ENCODE measurements at places on chromosomes 1 and 21.

- no peak for DNase-seq
These were observed 266.3 kb upstream of the KAZN start for GRCh38 chr1:14332158-14332557.

- DNase-seq, result no peak
These were observed 62.9 kb upstream of the SYT6 start for GRCh38 chr1:114216431-114217173.

- DNase-seq, result no peak
These were observed 30.6 kb downstream of the HYI start for GRCh38 chr1:43422995-43423671.

- no peak for DNase-seq
These were observed 76.8 kb upstream of the HNRNPU start for GRCh38 chr1:244941121-244941520.

DNA sequence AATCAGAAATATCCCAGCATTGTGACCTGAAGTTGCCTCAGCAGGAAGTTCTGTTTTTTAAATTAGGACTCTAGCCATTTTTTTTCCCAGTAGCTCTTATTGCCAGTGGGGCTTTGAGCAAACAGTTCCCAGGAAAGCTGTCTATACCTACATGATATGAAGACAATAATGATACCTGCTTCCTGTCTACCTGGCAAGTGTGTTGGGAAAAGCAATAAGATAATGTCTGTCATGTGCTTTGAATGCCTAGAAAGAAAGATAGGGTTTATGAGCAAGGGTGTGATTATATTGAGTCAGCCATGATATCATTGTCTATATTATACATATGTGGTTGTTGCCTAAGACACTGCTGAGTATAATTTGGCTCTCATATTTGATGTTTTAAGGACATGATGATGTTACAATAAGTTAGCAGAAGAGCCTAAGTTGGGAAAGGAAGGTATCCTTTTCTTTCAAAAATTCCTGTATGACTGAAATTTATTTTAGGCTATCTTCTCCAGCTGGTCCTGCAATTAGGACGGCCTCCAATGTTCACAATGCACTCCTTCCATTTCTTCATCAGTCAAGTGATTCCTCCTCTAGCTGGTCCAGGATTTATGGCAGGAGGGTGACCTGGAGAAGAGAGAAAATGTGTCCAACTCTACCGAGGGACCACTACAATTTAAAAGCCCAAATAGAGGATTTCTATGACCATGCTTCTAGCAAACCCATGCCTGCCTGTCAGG, 99.6 kb upstream of the CDC42BPA start:
- DNase-seq, result no peak

DNA sequence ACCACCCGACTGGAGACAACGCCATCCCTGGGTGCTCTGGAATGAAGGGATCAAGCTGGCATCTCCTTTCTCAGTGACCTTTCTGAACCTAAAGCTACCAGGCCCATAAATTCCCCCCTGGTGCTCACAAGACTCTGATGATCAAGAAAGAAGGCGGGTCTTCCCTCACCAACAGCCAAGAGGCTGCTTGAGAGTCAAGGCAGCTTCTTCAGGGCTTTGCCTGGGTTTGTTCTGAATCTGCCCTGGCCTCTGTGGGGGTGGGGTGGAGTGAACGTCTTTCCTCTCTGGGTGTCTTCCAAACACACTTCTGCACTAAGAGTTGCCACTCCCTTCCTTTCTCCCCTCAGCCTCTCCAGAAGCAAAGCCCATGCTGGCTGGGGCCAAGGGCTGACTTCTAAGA, 36.1 kb downstream of the CD247 start:
- peak; percentile 58 for DNase-seq

GRCh38 chr1:94917251-94917650, 9.7 kb downstream of the CNN3 start:
- DNase-seq, result no peak

DNA sequence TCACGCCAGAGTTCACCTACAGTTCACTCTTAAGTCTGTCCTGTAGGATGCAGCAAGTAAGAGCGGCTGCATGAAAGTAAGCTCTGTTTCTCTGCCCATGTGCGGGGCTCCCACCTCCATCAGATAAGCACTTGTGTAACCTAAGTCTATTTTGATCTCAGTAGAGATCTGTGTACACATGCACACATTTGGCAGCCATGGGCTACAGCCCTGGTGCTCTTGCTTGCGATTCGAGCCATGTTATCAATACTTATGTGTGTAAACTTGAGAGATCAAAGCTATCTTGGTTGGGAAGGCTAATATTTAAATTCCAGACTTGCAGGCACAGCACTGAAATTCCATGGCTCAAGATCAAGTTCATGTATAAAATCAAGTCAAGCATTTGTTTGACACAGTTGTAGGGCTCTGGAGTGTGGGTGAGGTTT, 244.7 kb upstream of the FGGY start:
- DNase-seq, result no peak

DNA sequence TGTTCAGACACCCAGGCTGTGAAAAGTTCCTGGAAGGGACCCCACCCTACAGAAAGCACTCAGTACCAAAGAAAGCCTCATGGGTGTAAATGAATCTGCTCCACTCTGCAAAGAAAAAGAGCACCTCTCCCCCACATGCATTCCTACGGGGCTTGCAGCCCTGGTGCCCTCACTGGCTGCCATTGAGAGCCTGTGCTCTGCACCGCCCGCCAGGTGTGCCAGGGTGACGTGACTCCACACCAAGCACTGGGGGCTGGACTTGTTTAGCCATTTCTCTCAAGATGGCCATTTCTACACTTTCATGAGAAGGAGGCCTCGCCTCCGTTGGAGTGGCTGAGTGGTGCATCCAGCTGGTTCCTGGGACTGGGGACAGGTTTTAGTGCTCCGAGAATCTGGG, 380.5 kb upstream of the VAMP3 start:
- no peak for DNase-seq

- DNase-seq, result no peak
These were observed 110.6 kb upstream of the ATP1A1 start for GRCh38 chr1:116262207-116262994.

DNA sequence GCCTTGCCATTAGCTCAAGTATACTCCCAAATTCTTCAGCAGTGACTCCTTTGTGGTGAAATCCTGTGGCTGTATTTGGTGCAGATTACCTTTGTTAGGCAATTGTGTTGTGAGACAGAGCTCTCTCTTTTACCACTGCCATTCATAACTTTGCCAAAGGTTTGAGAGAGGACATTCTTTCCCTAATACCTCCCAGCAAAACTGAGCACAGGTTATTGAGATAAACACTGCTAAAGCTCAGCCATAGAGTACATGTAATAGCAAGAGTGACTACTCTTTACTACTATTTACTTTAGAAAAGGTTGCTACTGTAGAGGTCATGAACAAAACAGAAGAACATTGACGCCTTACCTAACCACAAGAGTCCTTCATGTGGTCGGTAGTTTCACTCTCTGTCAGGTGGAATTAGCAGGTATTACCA, 514.0 kb upstream of the ADAMTS5 start:
- DNase-seq, result no peak

GRCh38 chr21:16322454-16322853, 592.7 kb downstream of the USP25 start:
- no peak for DNase-seq

DNA sequence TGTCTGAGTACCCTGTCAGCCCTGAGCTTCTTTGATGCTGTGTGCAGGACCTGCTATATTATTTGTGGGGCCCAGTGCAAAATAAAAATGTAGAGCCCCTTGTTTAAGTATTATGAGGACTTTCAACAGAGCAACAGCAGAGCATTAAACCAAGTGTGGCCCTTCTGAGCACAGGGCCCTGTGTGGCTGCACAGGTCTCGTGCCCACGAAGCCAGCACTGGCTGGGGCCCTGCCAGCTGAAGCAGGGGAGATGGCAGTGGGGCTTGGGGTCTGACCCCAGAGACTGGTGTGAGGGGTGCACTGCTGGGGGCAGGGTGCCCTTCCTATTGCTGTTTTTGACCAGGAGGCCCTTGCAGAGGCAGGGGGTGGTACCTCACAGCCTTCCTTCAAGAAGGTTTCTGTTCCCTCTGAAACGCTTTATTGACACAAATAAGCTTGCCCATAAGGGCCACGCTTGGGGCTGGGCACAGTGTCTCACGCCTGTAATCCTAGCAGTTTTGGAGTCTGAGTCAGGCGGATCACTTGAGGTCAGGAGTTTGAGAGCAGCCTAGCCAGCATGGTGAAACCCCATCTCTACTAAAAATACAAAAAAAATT, 2.2 kb upstream of the SEMA4A start:
- DNase-seq, result no peak

- DNase-seq, result no peak
These were observed 37.3 kb downstream of the VANGL2 start for GRCh38 chr1:160437432-160438316.

- DNase-seq, result no peak
These were observed 97.5 kb downstream of the SPATA46 start for GRCh38 chr1:162279136-162279498.

- no peak for DNase-seq
These were observed 37.3 kb downstream of the HSD3B1 start for GRCh38 chr1:119544165-119544762.

- DNase-seq, result no peak
These were observed 21.3 kb downstream of the SERINC2 start for GRCh38 chr1:31434101-31434871.

GRCh38 chr1:240044620-240045019, 47.1 kb upstream of the FMN2 start:
- DNase-seq, result no peak

DNA sequence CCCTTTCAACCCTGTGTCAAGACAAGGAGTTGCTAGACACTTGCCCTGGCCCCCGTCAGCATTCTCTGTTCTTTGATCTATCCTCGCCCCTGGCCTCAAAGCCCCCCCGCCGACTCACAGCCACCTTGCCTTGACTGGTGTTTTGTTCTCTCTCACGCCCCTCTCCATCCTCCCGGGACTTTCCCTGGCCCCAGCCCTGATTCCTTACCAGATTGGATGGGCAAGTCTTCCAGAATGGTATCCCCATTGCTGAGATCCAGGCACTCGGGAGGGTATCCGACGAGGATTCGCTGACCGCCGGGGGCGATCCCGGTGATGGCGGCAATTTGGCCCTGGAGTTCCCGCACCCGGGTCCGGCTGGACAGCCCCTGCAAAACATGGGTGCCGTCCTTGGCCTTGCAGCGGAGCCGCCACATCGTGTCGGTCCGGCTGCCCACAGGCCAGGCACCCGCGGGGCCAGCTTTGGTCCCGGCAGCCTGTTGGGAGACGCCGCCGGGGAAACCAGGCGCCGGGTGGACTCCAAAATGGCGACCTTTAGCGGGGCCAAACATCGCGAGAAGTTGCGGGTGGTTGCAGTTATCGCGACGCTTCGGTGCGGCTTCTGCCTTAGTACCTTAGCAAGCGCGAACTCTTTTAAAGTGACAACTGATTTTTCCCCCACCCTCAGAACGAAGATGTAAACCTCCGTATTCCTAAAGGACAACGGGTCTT, 373 bp downstream of the YOD1 start:
- DNase-seq, result peak; percentile 93

DNA sequence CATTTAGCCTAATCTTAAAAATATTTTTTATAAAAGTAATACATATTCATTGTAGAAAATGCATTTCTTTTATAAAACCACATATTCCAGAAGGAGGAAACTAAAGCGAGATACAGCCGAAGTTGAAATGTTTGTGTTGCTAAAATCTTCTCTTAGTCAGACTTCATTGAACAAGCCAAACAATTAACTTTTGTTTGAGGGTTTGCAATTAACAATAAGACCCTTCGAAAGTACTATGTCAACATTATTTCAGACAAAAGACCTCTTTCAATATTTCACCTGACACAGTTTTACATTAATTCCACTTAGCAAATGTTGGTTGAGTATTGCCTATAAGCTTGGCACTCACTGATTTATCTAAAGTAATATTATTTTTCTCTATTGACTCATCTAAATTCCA, 354.0 kb upstream of the ADAMTS5 start:
- no peak for DNase-seq

- DNase-seq, result no peak
These were observed 758 bp upstream of the HUNK start for GRCh38 chr21:31872072-31872451.

DNA sequence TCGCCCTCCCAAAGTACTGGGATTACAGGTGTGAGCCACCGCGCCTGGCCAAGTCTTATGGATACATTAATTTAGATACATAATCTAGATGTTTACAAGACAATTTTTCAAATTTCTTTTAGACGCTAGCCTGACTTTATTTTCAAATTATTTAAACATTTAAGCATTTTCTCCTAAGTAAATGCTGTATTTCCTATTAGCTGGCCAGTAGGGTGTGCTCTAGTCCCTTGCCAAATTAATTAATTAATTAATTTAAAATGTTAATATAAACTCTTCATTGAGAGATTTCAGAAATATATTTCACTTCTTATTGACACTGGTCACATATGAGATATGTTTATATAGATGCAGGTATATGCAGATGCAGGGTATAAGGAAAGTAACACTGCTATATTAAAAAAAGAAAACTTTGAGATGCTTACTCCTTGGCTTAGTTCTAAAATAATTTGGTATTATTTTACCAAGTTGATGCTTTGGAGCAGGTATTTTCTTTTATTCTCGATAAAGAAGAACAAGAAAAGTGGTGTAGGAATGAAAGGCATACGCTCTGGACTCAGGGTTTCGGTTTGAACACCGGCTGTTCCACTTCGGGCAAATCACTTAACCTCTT, 5.2 kb upstream of the ERRFI1 start:
- DNase-seq, result peak; percentile 9

GRCh38 chr1:219058891-219059820, 114.5 kb upstream of the LYPLAL1 start:
- no peak for DNase-seq

DNA sequence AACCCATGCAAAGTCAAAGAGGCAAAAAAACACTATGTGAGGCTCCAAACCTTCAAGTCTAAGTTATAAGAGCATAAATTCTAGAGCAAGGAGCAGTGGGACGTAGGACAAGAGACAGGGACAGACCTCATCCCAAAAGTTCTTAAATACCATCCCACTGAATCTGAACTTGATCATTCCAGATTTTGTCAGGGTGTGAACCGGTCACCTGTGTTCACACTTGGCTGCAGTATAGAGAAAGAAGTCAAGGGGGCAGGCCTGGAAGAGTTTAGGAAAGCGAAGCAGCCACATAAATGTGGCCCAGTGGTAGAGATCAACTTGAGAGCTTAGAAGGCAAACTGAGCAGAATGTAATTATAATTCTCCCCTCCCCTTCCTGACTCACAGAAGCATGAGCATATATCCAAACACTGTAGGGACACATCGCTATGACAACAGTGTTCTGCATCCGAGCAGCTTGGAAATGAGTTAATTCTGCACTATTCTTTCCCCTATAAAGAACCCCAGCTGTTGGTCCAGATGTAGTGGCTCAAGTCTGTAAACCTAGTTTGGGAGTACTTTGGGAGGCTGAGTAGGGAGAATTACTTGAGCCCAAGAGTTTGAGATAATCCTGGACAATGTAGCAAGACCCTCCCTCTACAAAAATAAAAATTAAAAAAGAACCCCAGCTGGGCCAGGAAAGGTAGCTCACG, 2.7 kb downstream of the AKR7A2 start:
- no peak for DNase-seq

DNA sequence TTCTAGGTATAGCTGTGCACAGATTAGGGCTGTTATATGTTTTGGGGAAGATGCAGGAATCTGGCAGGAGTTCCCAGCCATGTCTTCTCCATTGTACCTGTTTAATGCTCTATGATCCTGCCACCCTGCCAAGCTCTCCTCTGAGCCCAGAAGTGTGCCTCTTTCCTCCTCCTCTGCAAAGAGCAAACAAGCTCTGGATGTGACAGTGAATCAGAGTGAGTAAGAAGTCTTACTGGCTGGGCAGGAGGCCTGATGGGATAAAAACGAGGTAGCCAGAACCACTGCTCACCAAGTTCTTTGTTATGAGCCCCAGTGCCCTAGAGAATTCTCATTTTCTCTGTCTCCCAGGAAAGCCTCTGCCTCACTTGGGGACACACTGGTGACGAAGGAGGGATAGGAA, 69.0 kb downstream of the BRINP2 start:
- DNase-seq, result no peak

GRCh38 chr21:38990424-38990794, 184.7 kb downstream of the ETS2 start:
- no peak for DNase-seq
